ACHN (cell line): ENCODE measurements at places on chromosomes 1 and 21.

DNA sequence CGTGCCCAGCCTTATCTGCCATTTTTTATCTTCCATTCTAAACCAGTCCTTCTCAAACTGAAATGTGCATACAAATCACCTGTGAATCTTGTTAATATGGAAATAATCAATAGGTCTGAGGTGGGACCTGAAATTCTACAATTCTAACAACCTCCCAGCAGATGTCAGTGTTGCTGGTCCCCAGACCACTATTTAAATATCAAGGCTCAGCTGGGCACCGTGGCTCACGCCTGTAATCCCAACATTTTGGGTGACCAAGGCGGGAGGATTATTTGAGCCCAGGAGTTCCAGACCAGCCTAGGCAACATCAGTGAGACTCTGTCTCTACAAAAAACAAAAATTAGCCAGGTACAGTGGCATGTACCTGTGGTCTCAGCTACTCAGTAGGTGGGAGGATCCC lies 4.1 kb downstream of the UQCRHL start:
- DNase-seq, result peak; percentile 47

DNA sequence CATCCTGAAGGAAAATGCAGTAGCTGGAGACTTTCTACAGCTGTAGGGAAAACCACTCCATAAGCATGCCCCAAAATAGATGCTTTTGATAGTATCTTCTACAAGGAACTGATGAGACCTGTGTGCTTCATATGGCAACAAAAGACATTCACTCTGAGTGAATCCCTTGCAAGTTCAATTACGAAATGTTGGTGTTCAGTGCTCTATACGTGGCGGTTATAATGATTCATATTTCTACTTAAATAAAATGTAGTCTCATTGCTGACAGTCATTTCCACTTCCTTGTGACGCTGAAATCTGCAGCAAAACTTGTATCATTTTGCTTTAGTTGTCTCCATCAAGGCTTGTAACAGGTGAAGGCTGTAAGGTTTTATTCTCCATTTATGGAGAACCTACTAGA lies 20.6 kb downstream of the TOR1AIP2 start:
- no peak for DNase-seq

- no peak for DNase-seq
These were observed 13.9 kb upstream of the LY9 start for GRCh38 chr1:160781914-160782689.

DNA sequence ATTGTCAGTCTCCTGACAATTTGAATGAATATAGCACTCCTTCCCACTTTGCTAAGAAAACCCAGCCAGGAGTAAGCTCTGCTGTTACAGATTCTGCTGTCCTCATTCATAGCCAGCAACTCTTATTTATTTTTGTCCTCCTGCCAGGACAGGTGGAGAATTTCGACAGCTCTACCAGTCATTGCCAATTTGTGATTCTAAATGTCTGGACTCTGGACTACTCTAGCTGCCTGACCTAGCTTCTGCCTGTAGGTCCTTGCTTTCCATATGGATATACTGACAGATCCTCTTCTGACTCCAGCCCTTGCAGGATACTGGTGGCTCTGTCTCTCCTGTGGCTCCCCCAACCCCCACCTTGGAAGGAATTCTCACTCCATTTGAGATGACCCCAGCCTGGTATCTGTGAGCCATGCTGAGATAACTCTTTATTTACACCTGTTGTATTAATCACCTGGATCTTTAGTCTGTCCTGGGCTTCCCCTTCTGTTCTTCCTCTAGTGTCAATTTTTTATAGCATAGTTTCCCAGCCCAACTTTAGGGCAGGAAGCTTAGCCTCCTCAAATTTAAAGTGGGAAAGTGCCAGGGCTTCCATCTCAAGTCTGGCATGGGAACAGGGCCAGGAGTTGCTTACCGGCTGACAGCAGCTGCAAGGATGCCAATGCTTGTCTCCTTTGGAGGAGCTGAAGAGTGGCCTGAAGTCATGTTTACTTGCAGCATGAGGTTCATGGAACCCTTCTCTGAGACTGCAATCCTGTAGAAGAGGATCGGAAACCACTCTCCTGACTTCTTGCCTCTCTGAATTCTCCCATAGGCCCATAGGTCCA lies 6.7 kb downstream of the PM20D1 start:
- DNase-seq, result no peak

DNA sequence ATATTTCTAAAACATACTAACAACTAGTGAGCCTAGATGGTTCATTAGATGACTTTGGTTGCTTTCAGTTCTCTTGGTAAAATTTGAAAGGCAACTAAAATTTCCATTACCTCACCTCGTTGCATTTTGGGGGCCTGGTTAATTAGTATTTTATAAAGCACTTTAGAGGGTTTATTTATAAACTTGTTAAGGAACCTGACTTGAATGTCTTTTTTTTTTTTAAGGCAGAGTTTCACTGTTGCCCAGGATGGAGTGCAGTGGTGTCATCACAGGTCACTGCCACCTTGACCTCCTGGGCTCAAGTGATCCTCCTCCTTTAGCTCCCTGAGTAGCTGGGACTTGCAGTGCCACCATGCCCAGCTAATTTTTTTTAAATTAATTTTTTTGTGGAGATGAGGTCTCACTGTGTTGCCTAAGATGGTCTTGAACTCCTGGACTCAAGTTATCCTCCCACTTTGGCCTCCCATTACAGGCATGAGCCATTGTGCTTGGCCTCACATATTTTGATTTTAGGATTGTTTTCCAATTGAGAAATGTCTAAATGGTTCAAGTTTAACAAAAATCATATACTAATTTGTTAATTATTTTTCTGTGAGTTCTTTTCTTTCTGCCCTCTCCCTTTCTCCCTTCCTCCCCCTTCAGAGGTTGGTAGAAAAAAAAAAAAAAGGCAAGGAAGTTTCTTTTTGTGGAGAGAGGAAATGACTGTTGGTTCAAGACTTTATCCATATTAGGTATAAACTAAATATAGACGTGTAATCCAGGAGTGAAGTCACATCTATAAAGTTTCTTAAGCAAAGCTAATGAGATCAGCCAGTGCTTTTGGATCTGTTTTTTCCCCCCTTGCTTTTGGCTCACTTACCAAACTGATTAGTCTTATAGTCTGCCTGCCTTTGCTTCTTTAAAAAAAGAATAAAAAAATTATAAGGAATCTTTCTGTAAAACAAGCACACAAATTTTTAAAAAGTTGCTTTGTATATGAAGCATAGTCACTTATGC lies 24.7 kb downstream of the CLIC4 start:
- DNase-seq, result peak; percentile 83

DNA sequence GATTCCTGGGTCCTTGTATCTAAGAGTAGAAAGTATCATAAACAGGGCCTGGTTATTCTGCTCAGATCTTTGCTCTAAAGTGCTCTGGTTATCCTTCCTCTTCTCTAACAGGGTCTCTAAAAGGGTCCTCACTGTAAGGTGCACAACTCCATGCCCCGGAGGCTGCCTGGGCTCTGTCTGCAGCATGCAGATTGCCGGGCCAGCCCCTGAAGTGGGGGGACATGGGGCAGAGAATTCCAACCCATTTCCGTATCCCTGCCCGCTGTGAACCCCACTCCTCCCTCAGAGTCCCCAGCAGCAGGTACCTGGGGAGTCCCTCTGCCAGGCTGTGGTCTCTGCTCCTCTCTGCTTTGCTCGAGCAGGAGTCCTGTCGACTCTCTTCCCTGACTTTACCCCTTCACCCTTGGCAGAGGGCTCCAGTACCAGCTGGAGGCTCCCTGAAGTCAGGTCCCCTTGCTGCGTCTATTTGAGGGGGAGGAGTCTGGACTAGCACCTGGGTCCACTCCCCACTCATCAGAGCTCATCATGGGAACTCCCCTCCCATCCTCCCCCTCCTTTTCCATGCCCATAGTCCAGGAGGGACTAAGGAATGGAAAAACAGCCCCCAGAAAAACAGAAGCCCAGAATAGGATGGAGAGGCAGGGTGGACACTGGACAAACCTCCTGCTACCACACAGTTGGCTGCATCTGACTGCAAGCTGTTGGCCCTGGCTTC lies 12.1 kb downstream of the BLACAT1 start:
- no peak for DNase-seq

DNA sequence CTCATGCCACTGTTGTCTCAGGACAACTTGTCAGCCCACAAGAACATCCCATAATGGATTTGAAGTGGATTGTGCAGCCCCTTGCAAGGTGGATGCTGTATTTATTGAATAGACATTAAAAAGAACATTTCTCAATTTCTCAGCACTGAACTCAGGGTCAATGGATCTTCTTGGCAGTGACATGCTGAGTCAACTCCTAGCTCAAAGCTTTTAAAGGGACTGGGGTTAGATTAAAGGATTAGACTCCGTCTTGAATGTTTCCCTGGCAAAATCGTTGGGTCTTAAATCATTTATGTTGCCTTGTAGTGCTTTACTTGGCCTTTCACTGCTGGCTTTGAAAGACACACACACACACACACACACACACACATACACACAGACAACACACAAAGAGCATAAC lies 221.6 kb upstream of the PBX1 start:
- DNase-seq, result no peak
